Activated CD8-positive, alpha-beta memory T cell treated with anti-CD3 and anti-CD28 coated beads for 4 hours (primary cell): ENCODE measurements at places on chromosomes 4 and X.

GRCh38 chr4:27182211-27182610 is 321.6 kb downstream of the STIM2 start:
- DNase-seq, result no peak

- no peak for DNase-seq
Measured at GRCh38 chr4:2866891-2867290, 23.2 kb downstream of the ADD1 start.

GRCh38 chr4:86942185-86942666 is 7.4 kb downstream of the AFF1 start:
- DNase-seq, result no peak

DNA sequence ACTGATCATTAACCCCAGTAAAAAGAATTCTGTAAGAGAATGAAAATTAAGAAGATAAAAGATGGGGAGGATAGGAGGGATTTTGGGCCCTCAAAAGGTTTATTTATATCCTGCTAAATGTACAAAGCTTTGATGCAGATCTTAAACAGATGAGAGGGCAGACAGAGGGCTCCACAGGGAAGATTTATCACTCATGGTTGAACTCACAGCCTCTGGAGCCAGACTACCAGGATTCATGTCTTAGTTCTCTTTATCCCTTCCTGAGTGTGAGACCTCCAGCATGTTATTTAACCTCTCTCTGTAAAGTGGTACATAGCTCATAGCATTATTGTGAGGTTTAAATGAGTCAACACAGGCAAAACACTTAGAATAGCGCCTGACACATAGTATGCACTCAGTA is 74.4 kb downstream of the SOWAHB start:
- no peak for DNase-seq

- DNase-seq, result no peak
Measured at GRCh38 chr4:41095973-41096372, 118.4 kb downstream of the APBB2 start.

- DNase-seq, result no peak
Measured at GRCh38 chr4:149203256-149204001, 612.2 kb downstream of the IQCM start.

DNA sequence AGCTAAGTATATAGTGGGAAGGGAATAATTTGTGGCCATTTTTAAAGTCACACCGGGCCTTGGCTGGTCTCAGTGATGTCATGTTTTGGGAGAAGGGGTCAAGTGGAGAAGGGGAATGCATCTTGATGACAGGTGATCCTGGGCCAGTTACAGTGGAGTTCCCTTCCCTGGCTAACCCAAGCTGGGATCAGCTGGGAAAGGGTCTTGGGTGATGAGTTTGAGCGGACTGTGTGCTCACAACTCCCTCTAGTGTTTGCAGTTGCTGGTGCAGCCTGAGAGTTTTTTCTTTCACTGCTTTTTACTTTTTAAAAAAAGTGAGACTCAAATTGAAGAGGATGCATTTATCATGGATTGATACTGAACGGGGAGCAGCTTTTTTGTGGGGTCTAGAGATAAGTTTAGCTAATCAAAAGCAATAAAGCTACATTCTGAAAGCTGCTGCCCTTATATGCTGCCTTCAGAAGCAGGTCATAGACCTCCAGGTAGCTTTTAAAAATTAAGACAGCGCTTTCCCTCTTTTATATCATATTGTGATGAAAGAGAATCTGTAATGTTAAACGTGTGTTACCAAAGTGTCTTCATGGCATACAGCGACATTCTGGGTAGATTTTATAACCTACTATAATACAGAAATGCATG is 164.7 kb downstream of the DCLK2 start:
- no peak for DNase-seq

GRCh38 chr4:85368932-85369331 is 106.0 kb upstream of the ARHGAP24 start:
- no peak for DNase-seq

DNA sequence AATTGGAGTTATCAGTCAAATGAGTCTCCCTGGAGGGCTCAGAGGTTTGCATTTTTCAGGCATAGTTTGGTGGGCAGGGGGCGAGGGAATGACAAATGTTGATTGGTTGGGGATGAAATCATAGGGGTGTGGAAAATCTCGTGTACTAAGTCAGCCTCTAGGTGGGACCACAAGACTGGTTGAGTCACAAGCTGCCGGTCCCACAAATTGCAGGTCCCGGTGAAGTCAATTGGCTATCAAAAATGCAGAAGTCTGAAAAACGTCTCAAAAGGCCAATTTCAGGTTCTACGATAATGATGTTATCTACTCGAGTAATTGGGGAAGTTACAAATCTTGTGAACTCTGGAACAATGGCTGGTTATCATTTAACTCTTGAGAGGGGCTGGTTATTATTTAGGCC is 98.8 kb upstream of the DHX15 start:
- DNase-seq, result no peak

GRCh38 chr4:106369456-106370060 is 980 bp upstream of the GIMD1 start:
- DNase-seq, result no peak

- no peak for DNase-seq
Measured at GRCh38 chr4:153927451-153927850, 138.6 kb upstream of the SFRP2 start.

- no peak for DNase-seq
Measured at GRCh38 chr4:45147866-45148265, 421.5 kb upstream of the GNPDA2 start.

DNA sequence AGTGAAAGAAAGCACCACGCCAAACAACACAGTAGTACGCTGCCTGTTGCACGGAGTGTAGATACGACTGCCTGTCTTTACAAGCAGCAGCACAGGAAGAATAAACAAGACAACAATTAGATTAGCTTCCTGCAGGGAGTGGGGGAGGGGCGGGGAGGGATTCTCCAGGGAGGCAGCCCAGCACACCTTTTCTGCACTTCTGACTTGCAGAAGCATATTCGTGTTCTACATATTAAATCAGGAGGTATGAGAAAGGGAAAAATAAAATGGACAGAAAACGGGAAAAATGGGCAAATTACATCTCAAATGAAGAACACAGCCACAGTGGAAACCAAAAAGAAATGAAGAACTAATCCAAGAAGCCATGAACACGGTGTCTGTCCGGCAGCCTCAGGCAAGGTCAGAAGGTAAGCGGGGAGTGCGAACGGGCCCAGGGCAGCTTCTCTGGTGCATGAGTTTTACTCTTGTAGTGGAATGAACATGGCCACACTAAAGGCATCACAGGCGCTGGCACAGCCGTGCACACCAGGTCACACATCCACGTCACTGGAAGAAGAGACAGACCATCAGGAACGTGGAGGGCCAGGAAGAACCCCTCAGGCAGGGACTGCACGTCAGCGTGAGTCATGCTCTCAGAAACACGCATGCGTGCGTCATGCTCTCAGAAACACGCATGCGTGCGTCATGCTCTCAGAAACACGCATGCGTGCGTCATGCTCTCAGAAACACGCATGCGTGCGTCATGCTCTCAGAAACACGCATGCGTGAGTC is 20.1 kb upstream of the ADRA2C start:
- DNase-seq, result no peak

GRCh38 chr4:125070861-125071260 is 243.9 kb upstream of the FAT4 start:
- no peak for DNase-seq

DNA sequence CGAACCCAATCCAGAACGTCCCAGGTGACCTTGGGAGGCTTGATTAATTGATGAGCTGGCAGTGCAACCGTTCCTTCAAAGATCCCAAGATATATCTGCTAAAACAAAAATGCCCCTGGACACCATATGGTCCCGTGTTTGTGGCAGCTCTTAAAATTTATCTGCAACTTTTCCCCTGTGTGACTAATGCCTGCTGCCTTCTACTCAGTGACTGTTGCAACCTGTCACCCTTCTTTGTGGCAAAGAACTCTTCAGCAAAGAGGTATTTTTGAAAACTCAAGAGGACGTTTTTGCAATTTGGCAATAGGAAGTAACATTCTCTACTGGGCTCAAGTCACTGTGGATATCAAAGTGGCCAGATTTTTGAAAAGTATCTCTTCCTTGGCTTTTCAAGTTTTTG is 75.8 kb upstream of the SOD3 start:
- no peak for DNase-seq

DNA sequence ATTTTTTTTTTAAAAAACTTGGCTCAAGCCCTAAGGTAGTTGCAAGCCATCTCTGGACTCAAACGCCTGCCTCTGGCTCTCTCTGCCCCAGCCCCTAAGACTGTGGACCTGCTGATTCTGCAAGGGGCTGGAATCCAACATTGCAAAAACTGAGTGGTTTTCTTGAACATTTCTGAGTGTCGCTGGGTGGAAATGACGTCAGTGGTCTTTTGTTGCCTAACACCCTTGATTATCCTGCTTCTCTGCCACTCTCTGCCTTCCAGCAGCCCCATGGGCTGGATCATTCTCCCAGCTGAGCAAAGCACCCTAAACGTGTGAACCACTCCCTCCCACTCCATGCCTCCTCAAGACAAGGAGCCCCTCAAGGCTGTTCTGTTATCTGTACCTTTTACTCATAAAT is 16.6 kb downstream of the BST1 start:
- DNase-seq, result no peak

- no peak for DNase-seq
Measured at GRCh38 chr4:106270736-106271135, 45.3 kb downstream of the TBCK start.

DNA sequence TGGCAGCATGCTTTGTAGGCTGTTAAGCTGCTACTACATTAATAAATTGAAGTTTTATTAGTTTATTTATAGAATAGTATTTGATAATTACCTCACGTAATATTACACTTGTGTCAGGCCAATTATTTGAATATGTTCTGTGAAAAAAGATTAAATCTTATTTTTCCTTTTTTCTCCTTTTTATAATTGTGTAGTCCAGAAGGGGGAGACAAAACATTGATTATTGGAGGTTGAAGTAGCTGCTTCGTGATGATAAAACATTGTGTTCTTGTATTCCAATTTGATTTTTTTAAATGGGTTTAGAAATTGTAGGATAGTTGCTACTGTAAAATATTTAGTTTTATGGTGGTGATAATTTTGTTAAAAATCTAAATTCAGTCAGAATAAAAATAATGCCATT is 85.7 kb downstream of the DIAPH2 start:
- no peak for DNase-seq

DNA sequence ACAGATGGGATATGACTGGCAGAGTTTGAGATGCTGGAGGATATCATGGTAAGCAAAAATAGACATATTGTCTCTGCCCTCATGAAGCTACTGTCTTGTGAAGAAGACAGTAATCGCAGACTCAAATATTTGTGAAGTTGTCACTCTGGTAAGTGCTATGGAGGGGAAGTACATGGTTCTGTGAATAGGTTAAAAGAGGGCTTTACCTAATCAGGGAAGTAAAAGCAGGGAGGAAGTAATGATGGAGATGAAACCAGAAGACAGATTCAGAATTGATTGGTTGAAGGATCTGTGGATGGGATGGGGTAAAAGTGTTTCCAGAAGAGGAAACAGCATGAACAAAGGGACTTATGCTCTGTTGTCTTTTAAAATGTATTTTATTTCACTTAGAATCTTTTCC is 19.3 kb upstream of the MAGED1 start:
- no peak for DNase-seq

DNA sequence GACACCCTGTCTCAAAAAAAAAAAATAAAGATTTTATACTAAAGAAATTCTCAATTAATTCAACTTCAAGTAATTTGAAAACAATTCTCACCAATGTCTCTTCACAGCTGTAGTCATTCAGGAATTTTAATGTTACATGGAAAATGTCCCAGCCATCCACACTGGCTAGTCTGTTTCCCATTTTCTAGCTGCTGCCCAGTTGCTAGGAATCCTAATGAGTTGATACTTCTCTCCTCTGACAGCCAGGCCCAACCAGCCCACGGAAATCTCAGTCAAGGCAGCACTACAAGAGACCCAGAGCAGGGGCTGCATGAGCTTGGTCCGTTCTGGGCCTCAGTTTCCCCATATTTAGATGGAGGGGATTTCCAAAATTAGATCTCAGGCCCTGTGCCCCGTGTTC is 59.1 kb downstream of the CASP3 start:
- DNase-seq, result no peak
